Osteoblast (primary cell): ENCODE measurements at places on chromosomes 5 and 9. TPM values are rescaled to one million over a fixed set of nuclear protein-coding genes. Genes with fewer than 3 reads are reported as not detected.

The GRM6 gene
- not detected in 2 replicates for total RNA-seq

The FST gene
- total RNA-seq, result 176 and 215 TPM in 2 replicates

The AIF1L gene
- total RNA-seq, result under 0.01 TPM in 1 of 2 replicates, not detected in the other

The PCDHA9 gene
- 0.29 and 0.36 TPM in 2 replicates for total RNA-seq

The NSMF gene
- total RNA-seq, result 19.2 and 22.4 TPM in 2 replicates

The SPATA31D4 gene
- total RNA-seq, result not detected in 2 replicates

The SLCO4C1 gene
- 2.5 and 4.1 TPM in 2 replicates for total RNA-seq

The RAI14 gene
- 138 and 149 TPM in 2 replicates for total RNA-seq

The IFNA13 gene
- total RNA-seq, result not detected in 2 replicates

The LHX3 gene
- under 0.01 TPM in 1 of 2 replicates, not detected in the other for total RNA-seq

The RANBP17 gene
- 4.0 and 5.0 TPM in 2 replicates for total RNA-seq

The CNTNAP3B gene
- 15.0 and 30.8 TPM in 2 replicates for total RNA-seq

The FNIP1 gene
- total RNA-seq, result 108 and 116 TPM in 2 replicates

The ADAMTS6 gene
- total RNA-seq, result 135 and 150 TPM in 2 replicates

The HTR1A gene
- total RNA-seq, result not detected in 2 replicates

The MARCOL gene
- total RNA-seq, result not detected in 2 replicates

The PLEKHG4B gene
- total RNA-seq, result under 0.01 and 0.36 TPM in 2 replicates

The ZDHHC11B gene
- not detected in 2 replicates for total RNA-seq

The PPP3R2 gene
- not detected in 2 replicates for total RNA-seq

The CYSRT1 gene
- 1.1 and 1.5 TPM in 2 replicates for total RNA-seq

The BTNL9 gene
- not detected in 2 replicates for total RNA-seq

The TIGD6 gene
- 9.1 and 9.8 TPM in 2 replicates for total RNA-seq

The TEK gene
- total RNA-seq, result 4.1 and 8.3 TPM in 2 replicates

The FGF10 gene
- 1.4 and 1.8 TPM in 2 replicates for total RNA-seq

The FAM169A gene
- under 0.01 TPM in 2 replicates for total RNA-seq

The CCDC112 gene
- 4.7 and 5.0 TPM in 2 replicates for total RNA-seq

The PTGS1 gene
- 2.5 and 3.2 TPM in 2 replicates for total RNA-seq

The CWC27 gene
- 12.4 and 13.4 TPM in 2 replicates for total RNA-seq

The SLC36A2 gene
- not detected in 2 replicates for total RNA-seq

The HAVCR1 gene
- total RNA-seq, result 0.36 TPM in 1 of 2 replicates, not detected in the other

The MCC gene
- total RNA-seq, result 40.1 and 45.6 TPM in 2 replicates

The NCBP1 gene
- 28.0 and 37.3 TPM in 2 replicates for total RNA-seq
